ENCODE measurements at places on chromosomes 3 and 15.

GRCh38 chr3:115513416-115513800 is 109.9 kb upstream of the GAP43 start:
- no peak for DNase-seq

- no peak for DNase-seq
Measured at GRCh38 chr3:61808526-61808925, 247.2 kb downstream of the PTPRG start.

- no peak for DNase-seq
Measured at GRCh38 chr3:194941360-194941955, 255.8 kb downstream of the FAM43A start.

GRCh38 chr3:180181387-180181786 is 144.7 kb upstream of the PEX5L start:
- DNase-seq: no peak

GRCh38 chr3:29513236-29513635 is 232.4 kb downstream of the RBMS3 start:
- no peak for DNase-seq

DNA sequence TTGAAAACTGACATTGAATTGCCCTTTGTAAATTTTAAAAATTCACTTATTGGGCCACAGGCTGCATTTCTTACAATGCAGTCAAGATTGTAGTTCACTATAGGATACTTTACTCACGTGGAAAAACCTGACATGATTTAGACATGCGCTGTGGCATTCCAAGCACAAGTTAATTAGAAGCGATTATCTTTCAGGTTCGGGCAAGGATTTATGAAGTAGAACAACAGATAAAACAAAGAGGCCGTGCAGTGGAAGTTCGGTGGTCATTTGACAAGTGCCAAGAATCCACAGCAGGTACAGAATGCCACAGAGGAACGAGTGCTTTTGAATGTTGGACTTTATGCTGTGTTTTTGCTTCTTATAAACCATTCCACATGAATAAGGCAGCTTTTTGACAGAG is 37.8 kb downstream of the GPR171 start:
- DNase-seq: no peak

DNA sequence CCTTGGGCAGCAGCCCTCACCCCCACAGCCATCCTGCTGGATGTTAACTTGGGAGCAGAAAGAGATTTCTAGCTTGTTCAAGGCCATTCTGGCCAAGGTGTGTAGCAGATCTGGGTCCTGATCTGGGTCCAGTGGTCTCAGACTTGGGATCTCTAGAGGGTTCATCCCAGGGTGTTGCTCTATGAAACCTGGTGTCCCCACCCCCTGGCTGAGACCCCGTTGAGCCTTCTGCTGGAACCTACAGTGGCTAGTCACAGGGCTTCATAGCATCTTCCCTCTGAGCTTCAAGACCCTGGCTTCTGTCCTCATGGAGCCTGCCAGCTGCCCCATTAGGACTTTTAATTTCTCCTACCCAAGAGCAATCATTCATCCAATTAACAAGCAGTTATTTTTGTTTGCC is 64.3 kb downstream of the EPHB1 start:
- no peak for DNase-seq

- no peak for DNase-seq
Measured at GRCh38 chr3:56238299-56238698, 230.0 kb downstream of the ERC2 start.

DNA sequence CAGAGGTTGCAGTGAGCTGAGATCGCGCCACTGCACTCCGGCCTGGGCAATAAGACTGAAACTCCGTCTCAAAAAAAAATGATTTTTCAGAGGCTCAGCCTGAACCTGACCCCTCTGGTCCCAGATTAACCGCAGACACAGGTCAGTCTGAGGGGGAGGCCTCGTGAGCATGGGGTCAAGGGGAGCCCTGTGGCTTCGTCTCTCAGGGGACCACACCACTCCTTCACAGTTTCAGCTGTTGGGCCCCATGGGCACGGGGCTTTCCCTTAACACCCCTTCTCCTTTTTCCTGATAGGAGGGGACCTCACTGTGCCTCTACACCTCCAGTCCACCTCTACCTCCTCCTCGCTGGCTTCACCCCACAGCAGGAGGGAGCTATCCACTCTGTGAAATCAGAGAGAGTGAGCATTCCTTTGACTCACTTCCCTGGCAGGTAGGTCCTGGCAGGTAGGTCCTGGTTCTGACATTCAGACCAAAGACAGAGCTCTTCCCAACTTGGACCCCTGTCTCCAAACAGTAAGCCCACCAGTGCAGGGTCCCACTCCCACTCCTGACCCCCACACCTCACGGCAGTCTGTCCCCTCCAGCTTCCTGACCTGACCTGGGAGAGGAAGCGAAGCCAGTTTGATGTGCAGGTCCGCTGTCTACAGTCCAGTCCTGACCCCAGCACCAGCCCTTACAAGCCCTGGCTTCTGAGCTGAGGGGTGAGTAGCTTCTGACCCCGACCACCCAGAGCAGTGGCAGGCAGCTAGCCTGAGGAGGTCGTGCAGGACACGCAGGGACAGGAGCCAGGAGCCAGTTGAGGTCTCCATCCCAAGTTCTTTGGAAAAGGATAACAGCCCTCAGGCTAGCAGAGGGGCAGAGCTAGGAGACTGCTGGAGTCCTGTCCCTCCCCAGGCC is 9.0 kb downstream of the RRP9 start:
- DNase-seq: no peak

- DNase-seq: no peak
Measured at GRCh38 chr3:108407886-108408285, 102.5 kb downstream of the MYH15 start.

GRCh38 chr15:54045397-54045796 is 67.2 kb downstream of the UNC13C start:
- no peak for DNase-seq

DNA sequence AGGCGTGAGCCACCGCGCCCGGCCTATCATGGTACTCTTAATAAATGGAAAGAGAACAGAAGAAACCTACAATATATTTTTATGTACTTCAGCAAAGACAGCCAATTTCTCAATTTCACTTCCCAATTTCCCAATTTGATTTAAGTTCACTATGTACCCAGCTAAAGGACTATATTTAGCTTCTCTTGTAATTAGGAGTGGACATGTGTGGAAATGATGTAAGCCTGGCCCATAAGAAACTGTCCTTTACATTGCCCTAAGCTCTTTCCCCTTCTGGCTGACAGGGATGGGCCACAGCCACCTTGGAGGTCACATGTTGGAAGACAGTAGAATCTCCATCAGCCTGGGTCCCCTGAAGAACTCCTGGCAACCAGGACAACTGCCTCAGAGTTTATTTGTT is 6.2 kb downstream of the TMEM39A start:
- DNase-seq: no peak

DNA sequence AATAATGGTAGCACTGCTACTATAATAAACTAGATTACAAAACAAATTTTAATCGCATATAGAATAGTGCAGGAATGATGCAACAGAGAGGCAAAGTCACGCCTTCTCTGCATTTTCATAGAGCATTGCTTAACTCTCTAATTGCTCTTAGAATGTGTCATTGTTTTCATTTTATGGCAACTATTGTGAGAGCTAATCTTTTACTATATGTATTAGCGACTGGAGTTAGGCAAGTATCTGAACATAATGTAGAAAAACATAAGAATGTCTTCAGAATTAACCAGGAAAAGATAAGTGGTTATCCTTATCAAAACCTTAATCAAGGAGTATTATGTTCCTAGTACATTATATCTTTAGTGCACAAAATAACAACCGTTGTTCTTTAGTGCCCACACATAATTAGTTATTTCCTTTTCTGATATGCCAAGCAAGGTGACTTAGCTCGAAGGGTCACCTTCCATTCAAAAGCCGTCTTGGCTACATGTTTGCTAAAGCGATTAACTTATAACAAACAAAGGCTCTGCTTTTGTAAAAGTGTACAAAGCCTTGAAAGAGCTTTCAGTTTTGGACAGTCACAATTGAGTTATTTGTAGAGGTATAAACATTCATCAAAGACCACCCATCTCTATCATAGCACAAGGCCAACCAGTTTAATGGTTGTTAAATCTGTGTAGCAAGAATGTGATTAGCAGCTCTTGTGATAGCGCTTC is 1328.9 kb downstream of the ROBO2 start:
- no peak for DNase-seq

GRCh38 chr15:79932447-79932846 is 35.6 kb upstream of the MTHFS start:
- no peak for DNase-seq

DNA sequence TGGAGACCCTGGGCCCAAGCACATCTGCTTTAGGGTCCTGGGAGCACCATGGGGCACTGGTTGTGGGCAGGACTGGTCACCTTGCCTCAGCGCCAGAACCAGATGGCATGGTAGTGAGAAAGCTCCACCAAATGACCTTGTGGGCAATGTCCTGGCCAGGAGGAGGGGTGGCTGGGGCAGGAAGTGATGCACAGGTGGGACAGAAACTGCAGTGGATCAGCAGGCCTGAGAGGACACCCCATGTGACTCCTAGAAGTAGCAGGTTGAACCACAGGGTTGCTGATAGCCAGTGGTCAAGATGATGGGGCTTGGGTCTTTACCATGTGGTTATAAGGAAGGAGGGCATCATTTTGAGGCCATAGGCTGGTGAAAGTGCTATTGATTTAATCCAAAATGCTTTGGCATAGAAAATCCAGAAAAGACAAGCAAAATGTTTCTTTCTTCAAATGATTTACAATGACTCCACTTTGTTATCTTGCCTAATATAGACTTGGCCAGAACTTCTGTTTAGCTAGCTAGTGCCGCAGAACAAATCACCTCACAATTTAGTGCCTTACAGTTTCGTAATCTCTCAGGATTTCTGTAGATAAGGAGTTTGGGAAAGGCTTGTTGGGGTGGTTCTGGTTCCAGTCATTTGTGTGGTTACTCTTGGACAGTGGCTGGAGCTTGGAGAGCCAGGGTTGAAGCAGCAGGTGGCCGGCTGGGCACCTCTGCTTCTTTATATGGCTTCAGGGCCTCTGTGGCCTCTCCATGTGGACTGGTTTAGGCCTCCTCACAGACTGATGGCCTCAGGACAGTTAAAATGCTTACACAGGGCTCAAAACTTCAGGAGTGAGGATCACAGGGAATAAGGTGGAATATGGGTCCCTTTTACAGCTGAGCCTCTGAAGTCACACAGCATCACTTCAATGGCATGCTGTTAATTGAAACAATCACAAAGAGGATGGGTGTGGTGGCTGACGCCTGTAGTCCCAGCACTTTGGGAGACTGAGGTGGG is 27.5 kb downstream of the TMEM158 start:
- no peak for DNase-seq

DNA sequence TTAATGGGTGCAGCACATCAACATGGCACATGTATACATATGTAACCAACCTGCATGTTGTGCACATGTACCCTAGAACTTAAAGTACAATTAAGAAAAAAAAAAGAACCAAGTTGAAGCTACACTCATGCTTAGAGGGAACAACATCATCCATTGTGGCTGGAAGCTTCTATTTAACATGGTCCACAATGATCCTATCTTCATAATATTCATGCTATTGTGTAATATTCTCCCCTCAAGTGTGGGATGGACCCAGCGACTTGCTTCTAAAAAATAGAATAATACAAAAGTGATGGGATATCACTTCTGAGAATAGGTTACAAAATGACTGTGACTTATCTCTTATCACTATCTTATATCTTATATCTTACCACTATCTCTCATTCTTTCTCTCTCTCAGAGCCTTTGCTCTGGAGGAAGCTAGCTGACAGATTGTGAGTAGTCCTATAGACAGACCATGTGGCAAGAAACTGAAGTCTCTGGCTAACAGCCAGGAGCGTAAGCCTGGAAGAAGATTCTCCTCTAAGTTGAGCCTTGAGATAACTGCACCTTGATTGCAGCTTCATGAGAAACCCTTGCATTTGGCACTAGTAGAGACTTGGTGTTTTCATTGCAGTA is 198.5 kb upstream of the MRPL3 start:
- no peak for DNase-seq

- DNase-seq: no peak
Measured at GRCh38 chr3:18030371-18030870, 288.0 kb upstream of the TBC1D5 start.

GRCh38 chr15:25620466-25620865 is 181.6 kb upstream of the UBE3A start:
- no peak for DNase-seq

DNA sequence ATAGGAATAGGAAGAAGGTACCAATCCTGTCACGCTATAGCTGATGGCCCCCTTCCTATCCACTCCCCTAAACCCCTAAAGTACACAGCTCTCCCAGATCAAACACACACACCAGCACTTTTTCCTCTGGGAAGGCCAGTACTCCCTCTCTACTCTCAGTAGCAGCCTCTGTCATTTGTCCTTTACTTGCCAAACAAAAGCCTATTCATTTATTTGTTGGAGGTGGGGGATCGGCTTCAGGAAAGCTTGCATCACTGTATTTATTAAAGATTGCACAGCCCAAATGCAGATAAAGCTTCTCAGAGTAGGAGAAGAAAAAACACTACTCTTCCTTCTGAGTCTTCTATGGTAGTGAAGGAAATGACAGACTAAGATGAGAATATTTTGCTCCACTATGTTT is 429.7 kb upstream of the RASGRP1 start:
- no peak for DNase-seq

GRCh38 chr15:92098869-92099268 is 245.4 kb downstream of the SLCO3A1 start:
- DNase-seq: no peak

DNA sequence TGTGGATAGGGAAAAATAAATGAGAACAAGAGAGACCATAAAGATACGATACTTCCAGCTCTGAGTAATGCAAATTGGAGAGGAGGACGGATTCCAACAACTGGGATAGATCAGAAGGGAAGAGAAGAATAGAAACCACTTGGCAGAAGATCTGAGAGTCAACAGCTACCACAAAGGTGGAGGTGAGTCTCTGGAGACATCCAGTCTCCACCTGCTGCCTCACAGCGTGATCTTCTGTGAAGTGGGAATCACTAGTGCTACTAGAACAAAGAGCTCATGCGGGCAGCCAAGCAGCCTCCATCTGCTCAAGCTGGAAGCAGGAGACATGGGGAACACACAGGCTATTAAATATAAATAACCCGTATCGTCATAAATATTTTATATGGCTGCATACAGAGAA is 558.5 kb upstream of the CFAP20DC start:
- DNase-seq: no peak

All from stimulated activated CD8-positive, alpha-beta memory T cell treated with anti-CD3 and anti-CD28 coated beads, Interleukin-2, amount 100 ng/mL, for 1 hour (primary cell).